ENCODE measurements at places on chromosomes 4 and X.

- no peak for DNase-seq
Observed at GRCh38 chr4:92182006-92182735, 121.6 kb upstream of the GRID2 start.

DNA sequence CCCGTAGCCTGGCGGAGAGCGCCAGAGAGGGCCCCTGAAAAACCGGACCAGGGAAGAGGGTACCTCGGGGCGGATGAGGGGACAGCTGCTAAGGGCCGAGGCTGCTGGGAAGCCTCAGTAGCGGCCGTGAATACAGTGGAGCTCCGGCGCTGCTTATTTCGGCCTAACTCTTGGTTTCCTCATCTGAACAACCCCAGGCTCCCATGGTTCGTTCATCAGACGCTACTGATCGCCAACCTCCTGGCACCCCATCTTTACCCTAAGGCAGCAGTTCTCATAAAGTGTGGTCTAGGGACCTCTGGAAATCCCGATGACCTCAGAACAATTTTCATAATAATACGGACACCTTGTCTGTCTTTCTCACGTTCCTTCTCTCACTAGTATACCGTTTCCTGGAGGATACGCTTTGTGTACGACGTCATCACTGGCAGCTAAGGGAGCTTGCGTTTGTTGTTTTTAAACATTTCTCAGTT, 645 bp upstream of the RAB28 start:
- peak; percentile 44 for DNase-seq

- no peak for DNase-seq
Observed at GRCh38 chrX:125210146-125210545, 109.5 kb upstream of the TEX13C start.

DNA sequence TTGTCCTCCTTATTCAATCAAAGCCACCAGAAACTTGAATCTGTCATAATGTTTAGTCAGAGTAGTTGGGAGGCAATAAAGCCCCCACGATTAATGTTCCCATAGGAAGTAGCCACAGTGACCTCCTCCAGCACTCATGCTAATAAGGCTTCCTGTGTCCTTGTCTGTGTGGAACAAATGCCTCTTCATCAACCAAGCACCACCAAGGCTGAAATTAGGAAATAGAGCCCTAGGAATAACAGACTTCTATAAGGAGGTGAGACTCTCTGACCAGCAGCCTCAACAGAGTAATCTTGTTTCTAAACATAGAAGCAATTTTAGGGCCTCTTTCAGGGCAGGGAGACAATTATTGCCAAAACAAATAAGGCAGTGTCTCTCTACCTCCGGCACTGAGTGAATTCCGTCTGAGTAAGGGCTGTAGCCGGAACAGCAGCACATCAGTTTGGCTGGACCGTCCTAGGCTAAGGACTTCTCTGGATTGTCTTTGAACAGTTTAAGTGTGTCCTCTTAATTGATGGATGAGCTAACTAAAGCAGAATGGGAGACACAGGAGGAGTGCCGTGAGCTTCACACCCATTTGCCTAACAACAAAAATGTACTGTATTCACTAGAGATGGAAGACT, 329.2 kb upstream of the HAND2 start:
- no peak for DNase-seq

DNA sequence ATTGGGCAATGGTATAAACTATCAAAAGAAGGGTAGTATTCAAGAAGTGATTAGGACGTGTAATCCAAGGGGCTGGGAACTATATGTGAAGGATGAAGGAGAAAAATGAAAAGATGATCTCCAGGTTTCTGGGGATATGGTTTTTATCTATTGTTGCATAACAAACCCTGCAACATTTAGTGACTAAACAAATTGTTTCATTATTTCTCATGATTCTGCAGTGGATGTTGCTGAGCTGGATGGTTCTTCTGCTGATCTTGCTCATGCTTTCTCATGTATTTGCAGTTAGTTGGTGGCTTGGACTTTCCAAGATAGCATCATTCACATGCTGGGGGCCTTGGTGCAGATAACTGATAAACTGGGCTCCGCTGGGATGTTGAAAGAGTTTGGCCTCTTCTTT, 29.1 kb downstream of the PHOX2B start:
- DNase-seq = peak; percentile 67

- no peak for DNase-seq
Observed at GRCh38 chr4:181756451-181757095, 486.6 kb upstream of the TENM3 start.

- no peak for DNase-seq
Observed at GRCh38 chr4:113564493-113564892, 197.0 kb downstream of the CAMK2D start.

- DNase-seq = no peak
Observed at GRCh38 chr4:77193511-77194102, 36.6 kb downstream of the CCNG2 start.

DNA sequence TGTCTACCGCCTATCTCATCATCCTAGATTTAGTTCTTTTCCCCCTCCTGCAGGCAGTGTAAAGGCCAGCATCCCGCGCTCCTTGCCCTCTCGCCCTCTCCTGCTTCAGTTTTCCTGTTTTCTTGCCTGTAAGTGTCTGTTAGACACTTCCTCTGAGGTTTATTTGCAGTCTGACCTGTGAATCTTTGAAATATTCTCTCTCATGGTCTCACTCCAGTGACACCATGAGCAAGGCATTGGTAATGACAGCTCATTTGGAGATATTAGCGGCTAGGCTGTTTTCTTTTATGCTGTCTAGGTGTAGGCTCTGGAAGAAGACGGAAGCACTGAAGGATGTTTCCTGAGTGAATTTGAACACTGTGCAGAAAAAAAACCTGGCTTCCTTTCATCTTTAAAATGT, 179.6 kb downstream of the KDR start:
- DNase-seq = no peak

DNA sequence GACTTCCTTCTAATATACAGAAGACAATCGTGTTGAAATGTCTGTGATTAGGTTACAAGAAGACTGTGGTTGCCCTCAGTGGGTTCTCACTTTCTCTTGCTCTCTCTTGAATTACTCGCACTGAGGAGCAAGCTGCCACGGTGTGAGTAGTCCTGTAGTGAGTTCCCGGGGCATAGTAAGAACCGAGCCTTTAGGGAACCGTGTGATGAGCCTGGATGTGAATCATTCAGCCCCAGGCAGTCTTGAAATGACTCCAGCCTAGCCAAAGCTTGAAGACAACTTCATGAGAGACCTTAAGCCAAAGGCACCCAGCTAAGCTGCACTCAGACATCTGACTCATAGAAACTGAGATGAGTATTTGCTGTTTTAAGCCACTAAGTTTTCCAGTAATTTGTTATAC, 292.7 kb downstream of the SPOCK3 start:
- no peak for DNase-seq

DNA sequence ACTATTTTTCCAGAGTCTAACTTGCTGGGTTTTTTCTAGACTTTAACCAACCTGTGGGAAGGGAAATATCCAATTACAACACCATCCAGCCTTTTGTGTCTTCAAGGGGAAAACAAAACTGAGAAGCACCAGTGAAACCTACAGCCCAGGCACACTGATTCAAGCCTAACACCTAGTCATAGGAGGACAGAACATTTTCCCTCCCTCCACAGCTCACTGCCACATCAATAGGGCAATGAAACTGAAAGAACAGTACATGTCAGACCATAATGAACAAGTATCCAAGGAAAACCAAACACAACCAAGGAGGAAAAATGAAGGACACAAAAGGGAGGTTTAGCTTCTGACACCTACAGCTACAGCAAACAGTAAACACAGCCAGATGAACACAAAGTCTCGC, 17.6 kb downstream of the MAGEA8 start:
- no peak for DNase-seq

DNA sequence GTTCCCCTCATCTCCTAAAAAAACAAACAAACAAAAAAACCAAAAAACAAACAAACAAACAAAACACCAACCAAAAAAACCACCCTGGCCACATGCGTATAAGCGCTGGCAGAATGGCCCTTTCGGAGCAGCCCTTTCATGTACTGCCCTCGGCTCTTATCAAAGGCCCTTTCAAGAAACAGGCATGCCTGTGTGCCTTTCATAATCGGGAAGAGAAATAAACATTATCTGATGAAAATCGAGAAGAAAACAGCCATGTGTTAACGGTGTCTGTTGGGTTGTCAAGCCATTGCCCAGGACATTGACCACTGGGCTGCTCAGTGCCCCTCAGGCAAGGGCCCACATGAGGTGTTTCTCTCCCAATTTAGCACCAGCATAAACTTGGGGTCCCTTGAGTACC, 68.3 kb downstream of the PJA1 start:
- DNase-seq = no peak

- peak; percentile 62 for DNase-seq
Observed at GRCh38 chrX:148947399-148947975, 447.1 kb downstream of the AFF2 start.

GRCh38 chrX:124860736-124861135, 458.9 kb upstream of the TEX13C start:
- DNase-seq = no peak

- DNase-seq = no peak
Observed at GRCh38 chr4:24915121-24915922, 2.5 kb upstream of the CCDC149 start.

DNA sequence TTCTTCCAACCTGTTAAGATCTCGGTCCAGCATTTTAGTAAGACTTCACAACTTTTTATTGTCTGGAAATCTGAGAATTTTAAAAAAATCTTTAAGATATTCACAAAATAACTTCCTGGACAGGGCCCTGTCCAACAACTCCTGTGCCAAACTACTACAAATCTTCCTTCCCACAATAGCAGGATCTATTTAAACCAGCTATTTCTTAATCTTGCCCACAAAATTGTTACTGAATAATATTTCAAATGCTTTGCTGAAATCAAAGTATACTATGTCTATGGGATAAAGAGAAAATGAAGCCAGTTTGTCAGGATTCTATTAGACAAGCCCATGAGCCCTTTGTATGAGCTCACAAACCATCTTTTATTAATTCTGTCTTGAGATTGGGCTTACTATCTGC, 104.1 kb upstream of the DDIT4L start:
- peak; percentile 78 for DNase-seq

DNA sequence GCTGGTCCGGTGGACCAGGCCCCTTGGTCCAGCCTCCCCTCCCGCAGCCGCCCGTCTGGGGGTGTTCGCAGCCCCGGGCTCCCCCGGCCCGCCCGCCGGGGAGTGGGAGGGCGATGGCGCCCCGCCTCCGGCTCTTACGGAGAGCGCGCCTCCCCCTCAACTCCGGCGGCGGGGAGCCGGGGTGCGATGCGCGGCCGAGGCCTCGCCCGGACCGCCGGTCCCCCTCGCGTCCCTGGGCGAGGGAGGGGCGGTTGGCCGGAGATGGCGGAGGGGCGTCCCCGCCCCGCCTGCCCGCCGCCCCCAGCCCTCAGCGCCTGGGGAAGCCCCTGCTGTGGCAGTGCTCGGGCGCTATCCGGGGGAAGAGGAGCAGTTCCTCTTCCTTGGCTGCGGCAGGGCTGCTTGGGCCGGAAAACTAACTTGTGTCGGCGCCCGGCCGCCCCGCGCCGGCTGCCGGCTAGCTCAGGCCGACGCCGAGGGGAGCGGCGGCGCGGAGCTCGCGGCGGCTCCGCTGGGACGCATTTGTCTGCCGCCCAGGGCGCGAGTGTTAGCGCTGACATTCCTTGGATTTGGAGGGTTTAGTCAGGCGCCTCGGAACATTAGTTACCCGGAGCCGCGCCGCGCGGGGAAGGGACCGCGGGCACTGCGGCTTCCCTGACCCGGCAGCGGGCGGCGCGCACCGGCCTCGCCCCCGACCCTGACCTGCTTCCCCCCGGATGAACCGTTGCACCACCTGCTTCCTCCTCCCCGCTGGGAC, 994 bp downstream of the GALNT7 start:
- peak; percentile 47 for DNase-seq

DNA sequence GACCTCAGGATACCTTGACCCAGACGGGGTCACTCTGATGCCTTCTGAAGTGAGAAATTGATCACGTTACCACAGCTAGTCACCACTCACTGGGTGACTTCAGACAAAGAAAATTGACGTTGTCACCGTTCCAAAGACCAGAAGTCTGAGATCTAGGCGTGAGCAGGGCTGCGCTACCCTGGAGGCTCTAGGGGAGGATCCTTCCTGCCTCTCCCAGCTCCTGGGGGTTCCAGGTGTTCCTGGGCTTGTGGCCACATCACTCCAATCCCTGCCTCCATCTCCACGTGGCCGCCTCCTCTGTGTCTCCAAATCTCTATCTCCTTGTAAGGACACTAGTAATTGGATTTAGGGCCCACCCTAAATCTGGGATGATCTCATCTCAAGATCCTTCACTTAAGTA, 48.9 kb upstream of the CD99 start:
- DNase-seq = no peak

DNA sequence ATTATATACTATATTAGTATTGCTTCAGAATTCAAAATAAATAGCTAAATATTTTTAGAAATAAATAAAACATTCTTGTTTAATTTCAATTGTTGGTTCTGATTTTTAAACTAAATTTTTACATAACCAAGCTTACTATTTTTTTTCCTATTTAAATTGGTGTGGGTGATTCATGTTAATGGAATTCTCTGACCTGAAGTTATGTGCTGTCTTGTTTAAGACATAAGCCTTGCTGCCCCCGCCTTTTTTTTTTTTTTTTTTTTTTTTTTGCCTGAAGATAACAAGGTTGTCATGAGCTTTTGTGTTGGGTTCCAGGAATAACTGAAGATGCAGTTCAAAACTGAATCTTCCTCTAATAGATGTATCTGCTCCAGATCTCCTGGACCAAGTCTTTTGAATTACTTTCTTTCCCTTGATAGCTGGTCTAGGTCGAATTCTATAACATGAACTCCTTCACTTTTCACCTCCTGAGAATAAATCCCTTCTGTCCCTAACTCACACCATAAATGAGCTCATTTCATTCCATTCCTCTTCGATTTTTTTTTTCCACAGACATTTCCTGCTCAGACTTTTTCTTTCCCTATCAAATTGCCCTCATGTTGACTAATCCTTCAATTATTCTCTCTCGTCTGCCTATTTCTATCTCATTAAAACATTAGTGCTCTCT, 261.5 kb upstream of the FTHL17 start:
- peak; percentile 86 for DNase-seq

DNA sequence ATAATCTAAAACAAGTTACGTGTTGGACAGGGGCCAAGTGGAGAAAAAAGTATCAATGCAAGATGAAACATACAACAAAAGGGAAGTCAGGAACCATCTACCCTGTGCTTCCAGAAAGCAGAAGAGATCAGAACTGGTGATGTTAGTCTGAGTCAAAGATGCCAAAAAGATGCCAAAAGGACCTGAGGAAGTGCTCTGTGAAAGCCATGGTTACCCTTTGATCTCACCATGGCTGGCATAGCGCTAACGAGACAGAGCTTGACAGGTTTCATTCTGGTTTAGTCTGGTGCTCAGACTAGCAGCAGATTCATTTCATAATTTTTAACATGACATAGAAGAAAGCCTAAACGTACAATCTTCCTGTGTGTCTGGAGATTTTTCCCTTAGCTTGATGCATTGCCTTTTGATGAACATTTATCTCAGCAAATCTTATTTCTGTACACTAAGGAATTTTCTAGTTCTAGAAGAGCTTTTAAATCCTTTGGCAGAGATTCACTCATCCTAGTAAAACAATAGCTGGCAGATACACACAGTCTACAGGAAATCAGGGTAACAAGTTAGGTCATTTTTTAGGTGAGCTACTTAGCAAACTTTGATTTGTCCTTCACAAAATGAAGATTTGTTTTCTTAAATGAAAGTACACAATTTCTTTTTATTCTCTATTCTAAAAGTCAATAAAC, 87.7 kb downstream of the COL25A1 start:
- peak; percentile 69 for DNase-seq

Measured in amniotic epithelial cell (primary cell).